ENCODE measurements at places on chromosomes 2 and 18.
A peak's percentile ranks its signal among the peaks of the same experiment; 100 is the strongest.

DNA sequence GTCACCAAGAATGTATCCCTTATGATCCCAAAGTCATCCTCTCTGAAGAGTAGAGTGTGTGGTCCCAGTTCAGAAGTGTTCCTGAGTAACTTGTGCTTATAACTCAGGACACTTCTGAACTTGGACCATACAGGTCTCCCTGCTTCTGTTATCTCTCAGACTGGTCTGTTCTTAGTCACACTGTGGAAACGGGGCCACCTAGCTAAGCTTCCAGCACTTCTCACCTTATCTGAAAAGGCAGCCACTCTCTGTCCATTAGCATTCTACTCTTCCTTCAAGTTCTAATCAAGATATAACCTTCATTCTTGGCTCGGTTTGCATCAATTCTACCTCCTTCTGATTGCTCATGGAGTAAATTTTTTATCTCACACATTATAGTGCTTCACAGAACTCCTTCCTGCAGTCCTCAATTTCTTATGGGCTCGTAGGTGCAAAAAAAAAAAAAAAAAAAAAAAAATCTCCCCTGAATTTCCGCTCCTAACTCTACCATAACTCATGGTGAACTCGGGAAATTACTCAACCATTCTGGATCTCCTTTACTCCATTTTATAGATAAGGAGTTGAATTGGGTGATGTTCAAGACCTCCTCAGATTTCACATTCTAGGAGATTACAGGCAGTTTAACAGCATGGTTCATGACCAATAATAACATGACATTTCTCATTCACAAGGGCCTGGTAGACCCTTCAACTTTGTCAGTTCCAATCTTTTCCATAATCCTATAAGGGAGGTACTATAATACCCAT, 108.4 kb downstream of the TACR1 start:
- no peak for DNase-seq

GRCh38 chr2:181697571-181697970, 17.3 kb upstream of the NEUROD1 start:
- no peak for DNase-seq

DNA sequence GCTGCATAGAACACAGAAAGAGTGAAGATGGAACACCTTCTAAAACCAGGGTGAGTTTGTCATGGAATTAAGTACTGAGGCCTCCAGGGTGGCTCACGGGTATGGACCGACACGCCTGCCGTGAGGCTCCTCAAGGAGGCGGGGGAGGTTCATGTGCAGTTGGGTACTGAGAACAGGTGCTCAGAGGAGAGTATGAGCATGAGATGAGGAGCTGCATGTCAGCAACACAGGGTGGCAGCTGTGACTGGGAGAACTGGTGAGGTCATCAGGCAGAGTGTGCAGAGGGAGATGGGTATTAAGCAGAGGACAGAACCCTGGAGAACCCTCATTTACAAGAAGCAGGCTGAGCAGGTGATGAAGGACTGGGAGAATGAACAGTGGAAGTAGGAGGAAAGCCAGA, 63.2 kb upstream of the KLHL29 start:
- no peak for DNase-seq

DNA sequence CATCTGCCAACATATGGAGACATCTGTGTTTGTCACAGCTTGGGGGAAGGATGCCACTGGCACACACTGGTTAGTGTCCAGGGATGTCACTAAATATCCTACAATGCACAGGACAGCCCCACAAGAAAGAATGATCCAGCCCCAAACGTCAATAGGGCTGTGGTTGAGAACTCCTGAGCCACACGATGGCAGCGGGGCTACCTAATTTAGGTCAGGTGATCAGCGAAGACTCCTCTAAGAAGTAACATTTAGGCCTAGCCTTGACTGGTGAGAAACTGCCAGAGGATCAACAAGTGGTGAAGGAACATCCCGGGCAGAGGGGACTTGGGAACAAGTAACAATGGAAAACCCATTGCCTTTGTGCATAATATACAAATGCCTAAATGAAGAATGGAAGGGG, 5.0 kb upstream of the TGIF1 start:
- no peak for DNase-seq

GRCh38 chr2:2170189-2170588, 160.9 kb downstream of the MYT1L start:
- no peak for DNase-seq

DNA sequence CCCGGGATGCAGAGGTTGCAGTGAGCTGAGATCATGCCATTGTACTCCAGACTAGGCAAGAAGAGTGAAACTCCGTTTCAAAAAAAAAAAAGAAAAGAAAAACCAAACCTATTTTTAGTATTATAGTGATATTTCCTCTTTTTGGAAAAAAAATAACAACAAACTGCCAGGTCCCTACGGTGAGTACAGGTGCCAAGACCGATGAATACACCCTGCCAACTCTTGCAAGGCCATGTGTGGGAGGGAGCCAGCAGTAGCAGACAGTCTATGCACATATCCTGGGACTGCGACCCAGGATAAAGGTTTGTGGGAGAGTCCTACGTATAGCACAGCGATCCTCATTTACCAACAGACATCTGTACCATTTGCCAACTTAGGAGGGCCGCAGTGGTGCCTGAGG, 69.6 kb upstream of the DNMT3A start:
- no peak for DNase-seq

DNA sequence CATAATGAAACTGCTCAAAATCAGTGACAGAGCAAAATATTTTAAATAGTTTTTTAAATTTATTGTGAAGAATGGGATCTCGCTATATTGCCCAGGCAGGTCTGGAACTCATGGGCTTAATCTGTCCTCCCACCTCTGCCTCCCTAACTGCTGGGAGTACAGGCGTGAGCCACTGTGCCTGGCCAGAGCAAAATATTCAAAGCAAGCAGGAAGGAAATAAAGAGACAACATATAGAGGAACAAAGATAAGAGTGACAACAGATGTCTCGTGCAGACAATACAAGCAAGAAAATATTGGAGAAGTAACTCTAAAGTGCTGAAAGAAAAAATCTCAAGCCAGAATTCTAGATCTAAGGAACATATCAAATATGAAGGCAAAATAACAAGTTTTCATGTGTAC, 5.0 kb upstream of the SCLY start:
- no peak for DNase-seq

GRCh38 chr2:144513388-144514101, 6.4 kb downstream of the ZEB2 start:
- no peak for DNase-seq

DNA sequence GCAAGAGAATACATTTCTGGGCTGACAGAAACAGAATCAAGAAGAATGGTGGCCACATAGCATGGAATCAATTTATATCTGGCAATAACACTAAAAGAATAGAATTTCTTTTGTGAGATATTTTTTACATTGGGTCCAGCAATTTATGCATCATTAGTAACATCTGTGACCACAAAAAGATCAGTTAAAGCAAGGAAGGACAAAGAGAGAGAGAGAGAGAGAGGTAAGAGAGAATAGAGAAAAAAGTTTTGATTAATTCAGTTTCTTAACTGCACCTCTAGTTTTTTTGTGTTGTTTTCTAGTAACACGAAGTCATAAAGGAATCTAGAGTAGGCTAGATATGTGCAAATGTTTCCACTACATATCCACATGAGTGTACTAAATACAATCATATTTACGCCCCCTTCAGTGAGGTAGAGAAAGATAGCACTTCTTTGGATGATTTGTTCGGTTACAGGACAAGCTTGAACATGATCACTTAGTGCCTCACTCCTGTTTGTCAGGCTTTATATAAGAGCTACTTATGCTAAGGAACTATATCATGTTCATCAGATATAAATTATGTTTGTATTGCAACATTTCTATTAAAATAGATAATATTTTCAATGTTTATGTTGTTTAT, 247.4 kb upstream of the COL3A1 start:
- DNase-seq, result no peak

DNA sequence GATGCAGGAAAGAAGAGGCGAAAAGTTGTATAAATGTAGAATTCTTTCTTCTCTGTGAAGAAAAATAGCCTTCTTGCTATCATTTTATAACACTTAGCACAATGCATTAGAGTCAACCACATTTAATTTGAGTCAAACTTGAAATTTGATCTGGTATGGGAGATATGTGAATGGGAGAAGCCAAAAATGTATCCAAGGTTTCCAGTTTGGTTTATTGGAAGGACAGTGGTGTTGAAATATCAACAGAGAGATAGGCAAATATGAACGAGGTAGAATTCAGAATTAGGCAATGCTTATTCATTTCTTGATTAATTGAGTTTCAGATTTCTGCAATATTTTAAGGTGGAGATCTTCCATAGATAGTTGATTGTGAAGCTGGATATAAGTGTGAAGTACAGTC, 991.9 kb upstream of the CHAC2 start:
- DNase-seq, result no peak

DNA sequence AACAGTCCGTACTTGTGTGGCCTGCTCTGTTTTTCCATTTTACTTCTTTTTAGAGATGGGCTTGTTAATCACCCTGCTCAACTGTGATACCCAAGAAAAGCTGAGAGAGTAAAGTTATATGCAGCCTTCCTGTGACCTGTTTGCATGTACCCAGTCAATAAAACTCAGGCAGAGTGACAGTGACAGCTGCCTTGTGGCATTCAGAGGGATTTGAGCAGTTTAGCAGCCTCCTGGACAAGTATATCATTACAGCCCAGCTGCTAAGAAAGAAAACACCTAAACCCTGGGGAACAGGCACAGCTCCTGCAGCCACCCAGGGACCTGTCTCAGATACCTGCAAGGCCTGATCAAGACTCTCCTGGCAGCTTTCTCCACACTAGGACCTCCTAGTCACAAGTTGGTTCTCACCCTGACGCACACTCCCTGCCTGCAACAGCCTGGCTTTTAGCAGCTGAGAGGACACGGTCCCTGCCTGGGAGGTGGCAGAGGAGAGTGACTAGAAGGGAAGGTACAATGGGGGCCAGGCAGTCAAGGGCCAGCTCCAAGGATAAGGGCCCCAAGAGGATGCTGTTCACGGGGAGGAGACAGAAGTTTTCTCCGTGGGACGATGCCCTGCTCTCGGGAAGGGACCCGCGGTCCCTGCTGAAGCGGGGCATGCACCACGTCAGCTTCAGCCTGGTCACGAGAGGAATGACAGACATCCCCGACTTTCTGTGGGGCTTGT, at the start of gene LRRC30:
TSS of gene LRRC30 (plus strand) at position 464 of the 724 bp plus-strand sequence. CDS start at position 514, 50 bp downstream.
- DNase-seq, result no peak

GRCh38 chr2:60612033-60612432, 58.6 kb upstream of the BCL11A start:
- DNase-seq, result no peak

- no peak for DNase-seq
Measured at GRCh38 chr2:161418715-161419637, 2.9 kb downstream of the TBR1 start.

- no peak for DNase-seq
Measured at GRCh38 chr2:203694191-203694590, 12.2 kb upstream of the CD28 start.

- no peak for DNase-seq
Measured at GRCh38 chr2:37464067-37464466, 119.6 kb downstream of the QPCT start.

GRCh38 chr2:56117764-56118163, 66.0 kb upstream of the CCDC85A start:
- DNase-seq, result peak; percentile 34

- no peak for DNase-seq
Measured at GRCh38 chr2:191675807-191676721, 1.9 kb upstream of the NABP1 start.

DNA sequence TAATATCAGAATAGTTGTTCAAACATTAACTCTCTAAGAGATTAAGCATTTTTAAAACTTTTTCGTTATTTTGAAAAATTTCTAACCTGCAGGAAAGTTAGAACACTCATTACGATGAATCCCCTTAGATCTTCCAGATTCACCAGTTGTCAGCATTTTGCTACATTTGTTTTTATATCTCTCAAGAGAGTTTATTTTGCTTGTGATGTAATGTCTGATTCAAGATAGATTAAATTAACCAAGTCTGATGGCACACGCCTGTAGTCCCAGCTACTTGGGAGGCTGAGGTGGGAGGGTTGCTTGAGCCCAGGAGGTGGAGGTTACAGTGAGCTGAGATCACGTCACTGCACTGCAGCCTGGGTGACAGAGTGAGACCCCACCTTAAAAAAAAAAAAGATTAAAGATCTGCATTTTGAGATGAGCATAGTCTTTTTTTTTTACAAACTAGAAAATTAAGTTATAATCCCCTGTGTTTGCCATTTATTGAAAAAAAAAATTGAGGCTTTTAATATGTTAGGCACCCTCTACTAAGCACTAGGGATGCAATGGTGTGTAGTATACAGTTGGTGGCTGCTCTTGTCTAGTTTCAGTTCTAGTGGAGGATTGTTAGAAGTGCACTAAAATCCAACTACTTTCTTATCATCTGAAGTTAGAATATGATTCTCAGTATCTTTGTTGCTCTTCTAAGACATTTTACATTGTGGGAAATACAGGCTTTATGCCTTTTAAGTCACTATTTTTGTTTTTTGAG, 20.9 kb downstream of the RAB10 start:
- no peak for DNase-seq

GRCh38 chr2:95007822-95008221, 17.7 kb upstream of the MAL start:
- DNase-seq, result no peak

- DNase-seq, result no peak
Measured at GRCh38 chr18:9958861-9959399, 45.1 kb downstream of the VAPA start.

DNA sequence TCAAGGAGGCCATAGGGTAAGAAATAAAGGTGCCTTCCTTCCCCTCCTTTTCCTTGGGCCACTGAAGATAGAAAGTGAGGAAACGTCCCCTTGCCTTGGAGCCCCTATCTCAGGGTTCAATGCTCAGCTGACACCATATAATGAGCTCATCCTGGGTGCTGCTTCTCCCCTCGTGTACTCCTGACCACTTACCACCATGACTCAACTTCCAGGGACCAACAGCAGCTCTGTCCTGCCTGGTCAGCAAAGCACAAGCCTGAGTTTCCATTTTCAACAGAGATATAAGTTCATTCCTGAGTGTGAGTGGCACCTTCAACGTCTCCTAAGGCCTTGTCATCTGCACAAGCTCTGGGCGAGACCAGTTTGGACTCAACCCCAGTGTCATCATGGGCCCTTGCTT, 151.2 kb downstream of the CAPN13 start:
- no peak for DNase-seq

GRCh38 chr2:12556762-12557161, 160.0 kb upstream of the TRIB2 start:
- no peak for DNase-seq

GRCh38 chr2:23230885-23231284, 154.1 kb upstream of the KLHL29 start:
- no peak for DNase-seq

DNA sequence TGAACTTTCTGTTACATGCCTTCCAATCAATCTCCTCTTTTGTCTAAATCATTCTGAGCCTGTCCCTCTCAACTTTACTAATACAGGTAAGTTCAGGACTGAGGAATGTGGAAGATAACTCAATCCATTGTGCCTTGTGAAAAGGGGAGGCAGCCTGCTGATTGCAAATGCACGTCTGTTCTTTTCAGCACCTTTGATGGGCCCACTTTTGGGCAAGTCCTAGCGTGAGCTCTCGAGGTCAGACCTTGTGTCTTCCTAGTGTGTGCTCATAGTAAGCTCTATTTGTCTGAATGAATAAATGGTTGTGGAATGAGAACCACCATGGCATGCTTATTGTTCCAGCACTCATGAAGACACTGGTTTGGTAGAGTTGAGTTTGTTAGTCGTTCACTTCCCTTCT, 50.4 kb upstream of the REL start:
- DNase-seq, result no peak
